ENCODE measurements at places on chromosomes 4 and X.

DNA sequence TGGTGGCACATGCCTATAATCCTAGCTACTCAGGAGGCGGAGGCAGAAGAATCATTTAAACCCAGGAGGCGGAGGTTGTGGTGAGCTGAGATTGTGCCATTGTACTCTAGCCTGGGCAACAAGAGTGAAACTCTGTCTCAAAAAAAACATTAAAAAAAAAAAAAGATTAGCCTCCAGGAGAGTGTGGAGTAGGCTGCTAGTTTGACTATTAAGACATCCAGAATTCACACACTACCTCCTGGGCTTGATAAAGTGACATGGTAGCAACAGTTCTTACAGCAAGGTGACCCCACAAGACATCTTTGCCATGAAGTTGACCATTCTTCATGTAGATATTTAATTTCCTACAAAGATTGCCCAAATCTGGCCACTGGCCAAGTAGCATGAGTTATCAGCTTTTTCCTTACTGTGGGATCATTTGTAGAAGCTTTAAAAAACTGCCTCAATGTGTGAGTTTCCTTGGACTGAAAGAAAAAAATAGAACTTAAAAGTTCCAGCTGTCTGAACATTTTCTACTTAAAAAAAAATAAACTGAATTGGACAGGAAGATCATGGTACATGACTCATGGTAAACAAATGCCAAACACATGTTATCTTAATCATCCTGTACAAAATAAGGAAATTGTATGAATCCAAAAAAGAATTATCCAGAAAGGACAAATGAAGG lies 35.3 kb upstream of the SPRY1 start:
- no peak for DNase-seq

GRCh38 chr4:110344165-110344564 lies 131.8 kb upstream of the ENPEP start:
- no peak for DNase-seq

DNA sequence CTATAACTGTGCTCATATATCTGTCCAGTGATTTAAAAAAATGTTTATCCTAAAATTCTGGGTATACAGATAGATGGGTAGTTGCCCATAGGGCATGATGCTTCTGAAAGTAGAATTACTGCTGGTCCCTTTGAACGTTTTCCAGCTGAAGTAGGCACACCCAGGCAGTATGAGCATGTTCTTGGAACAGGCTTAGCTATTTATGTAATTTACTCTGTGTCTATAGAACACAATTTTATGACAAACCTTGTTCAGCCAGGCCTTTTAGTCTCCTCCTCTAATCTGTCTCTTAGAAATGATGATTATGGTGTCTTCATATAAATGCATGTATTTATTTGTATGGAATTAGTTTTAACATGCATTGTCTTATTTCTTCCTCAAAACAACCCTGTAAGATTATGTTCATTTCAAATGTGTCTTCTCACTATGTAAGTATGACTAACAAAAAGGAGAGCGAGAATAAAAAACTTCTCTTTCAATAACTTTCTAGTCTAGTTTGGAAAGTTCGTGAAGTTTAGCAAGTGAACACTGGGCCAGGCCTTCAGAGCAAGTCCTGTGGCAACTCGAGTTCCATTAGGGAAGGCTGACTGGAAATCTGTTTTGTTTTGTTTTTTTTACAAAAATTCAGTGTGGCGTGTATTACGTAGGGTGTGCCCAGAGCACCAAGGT lies 142.0 kb downstream of the AFF1 start:
- no peak for DNase-seq

DNA sequence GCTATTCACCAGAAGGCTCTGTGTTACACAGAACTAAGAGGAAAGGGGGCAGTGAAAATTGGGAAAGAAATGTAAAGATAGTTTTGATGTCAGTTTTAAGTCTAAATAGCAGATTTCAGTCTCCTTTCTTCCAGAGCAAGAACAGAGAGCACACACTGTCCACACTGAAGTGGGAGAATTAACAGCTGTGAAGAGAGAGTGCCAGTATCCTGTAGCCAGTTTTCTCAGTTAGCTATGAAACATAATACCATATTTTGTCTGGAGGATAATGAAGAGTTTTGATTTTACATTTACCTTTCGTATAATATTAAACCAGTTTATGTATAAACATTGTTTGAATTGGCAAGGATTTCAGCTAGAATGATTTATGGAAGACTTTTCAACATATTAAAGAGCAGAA lies 35.1 kb downstream of the FBXO8 start:
- no peak for DNase-seq
